ENCODE measurements at places on chromosomes 6 and 20.

DNA sequence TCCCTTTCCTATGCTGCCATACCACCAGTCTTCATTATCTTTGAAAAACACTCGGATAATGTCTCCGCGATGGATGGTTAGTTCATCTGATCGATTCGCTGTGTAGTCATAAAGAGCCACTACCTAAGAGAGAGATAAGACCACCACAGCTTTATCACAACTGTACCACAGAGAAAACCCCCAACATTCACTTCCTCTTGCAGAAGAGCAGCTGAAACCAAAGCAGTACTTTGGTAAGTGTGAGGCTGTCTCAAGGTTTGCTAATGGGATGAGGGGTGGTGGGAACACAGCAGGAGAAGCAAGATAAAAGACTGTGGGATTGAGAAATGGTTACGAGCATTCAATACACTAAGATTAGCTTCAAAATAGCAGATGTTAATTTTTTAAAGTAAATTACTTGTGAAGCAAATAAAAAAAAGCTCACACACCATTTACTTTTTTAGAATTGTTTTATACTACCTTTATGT lies 142.1 kb downstream of the MYB start:
- DNase-seq, result peak; percentile 100

DNA sequence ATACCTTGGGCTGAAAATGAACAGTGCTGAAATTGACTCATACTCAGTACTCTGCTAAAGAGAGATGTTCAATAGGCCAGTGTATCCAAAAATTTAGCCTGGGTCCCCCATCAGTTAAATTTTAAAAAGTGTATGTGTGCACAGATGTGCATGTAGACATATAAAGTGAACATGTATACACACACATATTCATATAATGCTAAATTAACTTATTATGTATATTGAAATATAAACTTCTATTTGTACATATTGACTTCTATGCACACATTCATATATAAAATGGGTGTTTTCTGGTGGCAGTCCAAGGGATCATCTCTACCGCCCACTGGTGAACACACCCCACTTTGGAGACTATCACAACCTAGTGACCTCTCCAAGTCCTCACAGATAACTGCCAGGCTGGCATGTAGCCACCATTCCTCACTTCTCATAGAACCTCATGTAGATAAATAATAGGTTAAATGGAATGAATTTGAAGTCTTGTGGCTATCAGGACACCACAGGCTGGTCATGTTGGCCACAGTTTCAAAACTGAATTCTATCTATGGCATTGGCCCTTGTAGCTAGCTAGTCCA lies 8.8 kb downstream of the SLC22A16 start:
- no peak for DNase-seq

- no peak for DNase-seq
Measured at GRCh38 chr6:36469148-36469661, 26.4 kb downstream of the KCTD20 start.

DNA sequence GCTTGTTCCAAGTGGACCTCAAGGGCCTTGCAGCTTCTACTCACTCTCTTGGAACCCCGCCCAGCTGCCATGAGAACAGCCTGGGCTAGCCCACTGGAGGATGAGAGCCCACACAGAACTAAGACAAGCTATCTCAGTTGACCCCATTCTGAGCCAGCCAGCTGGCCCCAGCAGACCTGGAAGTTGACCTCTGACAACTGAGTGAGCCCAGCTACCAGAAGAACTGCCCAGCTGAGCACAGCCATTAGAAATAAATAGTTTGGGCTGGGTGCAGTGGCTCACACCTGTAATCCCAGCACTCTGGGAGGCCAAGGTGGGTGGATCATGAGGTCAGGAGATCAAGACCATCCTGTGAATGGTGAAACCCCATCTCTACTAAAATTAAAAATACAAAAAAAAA lies 37.1 kb downstream of the SNX5 start:
- no peak for DNase-seq

DNA sequence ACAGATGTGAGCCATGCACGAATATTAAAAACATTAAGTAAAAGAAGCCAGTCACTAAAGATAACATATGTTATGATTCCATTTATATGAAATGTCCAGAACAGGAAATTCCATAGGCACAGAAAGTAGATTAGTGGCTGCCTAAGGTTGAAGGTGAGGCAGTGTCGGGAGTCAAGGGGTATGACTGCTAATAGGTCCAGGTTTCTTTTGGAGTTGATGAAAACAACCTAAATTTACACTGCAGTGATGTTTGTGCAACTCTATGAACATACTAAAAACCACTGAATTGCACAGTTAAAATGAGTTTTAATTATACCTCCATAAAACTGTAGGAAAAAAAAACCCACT lies 14.4 kb downstream of the SRPK1 start:
- no peak for DNase-seq

DNA sequence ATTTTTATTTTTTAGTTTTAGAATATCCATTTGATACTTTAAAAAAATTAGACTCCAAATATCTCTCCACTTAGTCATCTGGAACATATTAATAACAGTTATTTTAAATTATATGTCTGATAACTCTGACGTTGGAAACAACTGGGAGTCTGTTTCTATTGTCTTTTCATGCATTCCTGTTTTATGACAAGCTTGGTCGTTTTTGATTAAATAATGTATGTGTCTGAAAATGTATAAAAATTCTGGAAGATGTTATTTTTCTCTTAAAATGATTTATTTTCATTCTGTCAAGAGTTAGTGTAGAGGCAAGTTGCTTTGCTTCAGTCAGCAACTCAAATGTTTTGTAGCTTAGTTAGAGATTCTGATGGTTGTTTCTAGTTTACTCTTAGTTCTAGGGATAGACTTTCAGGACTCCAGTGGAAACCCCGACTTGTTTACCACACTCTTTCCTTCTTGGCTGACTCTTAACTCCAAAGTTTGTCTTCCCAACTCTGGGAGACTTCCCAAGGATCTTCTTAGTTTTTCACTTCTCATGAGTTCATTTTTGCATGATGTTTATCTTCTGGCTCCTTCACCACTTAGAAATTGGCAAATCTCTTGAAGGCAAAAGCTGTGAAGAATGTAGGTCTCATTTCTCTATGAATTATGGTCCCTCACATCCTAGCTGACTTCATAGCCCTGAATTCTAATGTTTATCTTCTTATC lies 190.9 kb downstream of the LAMA2 start:
- DNase-seq, result no peak
